ENCODE measurements at places on chromosomes 6 and 20.

DNA sequence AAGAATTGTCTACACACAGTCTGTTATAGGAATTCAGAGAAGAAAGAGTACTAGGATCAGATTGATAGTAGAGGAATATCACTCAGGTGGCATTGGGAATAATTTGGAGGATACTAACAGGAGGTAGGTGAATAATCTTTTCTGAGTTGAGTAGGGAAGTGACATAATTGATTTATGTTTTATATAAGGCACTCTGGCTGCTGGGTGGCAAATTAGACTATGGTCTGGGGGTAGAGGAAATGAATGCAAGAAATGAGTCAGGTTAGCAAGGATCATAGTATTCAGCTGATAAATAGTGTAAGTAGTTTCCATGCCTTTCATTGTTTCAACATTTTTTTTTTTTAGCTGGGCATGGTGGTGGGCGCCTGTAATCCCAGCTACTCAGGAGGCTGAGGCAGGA lies 113.3 kb downstream of the CDKAL1 start:
- no peak for DNase-seq

- no peak for DNase-seq
Observed at GRCh38 chr6:35475573-35475972, 7.4 kb downstream of the RPL10A start.

GRCh38 chr6:125512621-125513020 lies 210.9 kb upstream of the HDDC2 start:
- no peak for DNase-seq

GRCh38 chr6:56246881-56247653 lies at the start of gene COL21A1:
TSS of gene COL21A1 (minus strand) at chr6:56247580. CDS start at chr6:56182618, 64,962 bp downstream.
- DNase-seq = no peak

GRCh38 chr6:128519132-128519930 lies 1.1 kb downstream of the PTPRK start:
- peak; percentile 5 for DNase-seq

DNA sequence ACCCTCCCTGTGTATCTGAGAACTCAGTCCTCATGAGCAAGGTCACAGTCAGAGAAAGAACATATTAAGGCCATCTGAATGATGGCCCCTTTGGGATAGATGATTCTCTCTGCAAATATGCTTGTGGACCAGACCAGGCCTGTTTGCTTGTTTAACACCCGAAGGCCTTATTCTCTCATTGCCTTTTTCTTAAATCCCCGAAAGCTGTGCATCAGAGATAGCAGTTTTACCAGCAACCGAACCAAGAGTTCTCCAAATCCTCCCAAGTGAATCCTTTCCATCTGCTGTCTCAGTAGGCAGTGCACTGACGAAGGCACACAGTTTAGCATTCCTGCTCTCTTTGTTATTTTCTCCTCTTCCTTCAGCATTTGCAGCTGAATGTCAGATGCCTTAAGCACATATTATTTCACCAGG lies 79.8 kb downstream of the TRMT6 start:
- no peak for DNase-seq

DNA sequence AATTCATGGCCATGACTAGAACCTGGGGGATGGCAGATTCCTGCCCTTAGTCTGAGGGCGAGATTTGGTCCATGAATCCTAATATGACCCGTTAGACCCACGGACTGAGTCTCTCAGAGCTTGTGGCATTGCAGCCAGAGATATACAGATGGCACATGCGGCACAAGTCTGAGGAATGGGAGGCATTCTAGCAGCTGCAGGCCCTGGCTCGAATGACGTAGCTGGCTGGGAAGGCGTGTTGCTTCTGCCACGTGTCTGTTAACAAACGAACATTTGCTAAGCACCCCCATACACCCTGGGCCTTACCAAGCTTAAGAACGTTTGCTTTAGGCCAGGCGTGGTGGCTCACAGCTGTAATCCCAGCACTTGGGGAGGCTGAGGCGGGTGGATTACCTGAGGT lies 68.0 kb downstream of the CD164 start:
- no peak for DNase-seq

- DNase-seq = no peak
Observed at GRCh38 chr6:56835612-56836011, 119.3 kb upstream of the BEND6 start.

GRCh38 chr6:158622545-158623190 lies 21.9 kb downstream of the DYNLT1 start:
- DNase-seq = no peak

- no peak for DNase-seq
Observed at GRCh38 chr20:59182401-59183044, 18.9 kb downstream of the ZNF831 start.

DNA sequence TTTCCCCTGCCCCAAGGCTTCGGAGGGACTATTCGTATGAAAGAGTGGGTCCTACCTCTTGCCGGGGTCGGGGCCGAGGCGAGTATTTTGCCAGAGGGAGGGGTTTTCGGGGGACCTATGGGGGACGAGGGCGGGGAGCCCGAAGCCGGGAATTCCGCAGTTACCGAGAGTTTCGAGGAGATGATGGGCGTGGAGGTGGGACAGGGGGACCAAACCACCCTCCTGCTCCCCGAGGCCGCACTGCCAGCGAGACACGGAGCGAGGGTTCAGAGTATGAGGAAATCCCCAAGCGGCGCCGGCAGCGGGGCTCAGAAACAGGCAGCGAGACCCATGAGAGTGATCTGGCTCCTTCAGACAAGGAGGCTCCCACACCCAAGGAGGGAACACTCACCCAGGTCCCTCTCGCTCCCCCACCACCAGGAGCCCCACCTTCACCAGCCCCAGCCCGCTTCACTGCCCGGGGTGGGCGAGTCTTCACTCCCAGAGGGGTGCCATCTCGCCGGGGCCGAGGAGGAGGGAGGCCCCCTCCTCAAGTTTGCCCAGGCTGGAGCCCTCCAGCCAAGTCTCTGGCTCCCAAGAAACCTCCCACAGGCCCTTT lies 11.3 kb downstream of the PRRC2A start:
- no peak for DNase-seq

- no peak for DNase-seq
Observed at GRCh38 chr6:157999168-158000051, 17.7 kb downstream of the SYNJ2 start.

DNA sequence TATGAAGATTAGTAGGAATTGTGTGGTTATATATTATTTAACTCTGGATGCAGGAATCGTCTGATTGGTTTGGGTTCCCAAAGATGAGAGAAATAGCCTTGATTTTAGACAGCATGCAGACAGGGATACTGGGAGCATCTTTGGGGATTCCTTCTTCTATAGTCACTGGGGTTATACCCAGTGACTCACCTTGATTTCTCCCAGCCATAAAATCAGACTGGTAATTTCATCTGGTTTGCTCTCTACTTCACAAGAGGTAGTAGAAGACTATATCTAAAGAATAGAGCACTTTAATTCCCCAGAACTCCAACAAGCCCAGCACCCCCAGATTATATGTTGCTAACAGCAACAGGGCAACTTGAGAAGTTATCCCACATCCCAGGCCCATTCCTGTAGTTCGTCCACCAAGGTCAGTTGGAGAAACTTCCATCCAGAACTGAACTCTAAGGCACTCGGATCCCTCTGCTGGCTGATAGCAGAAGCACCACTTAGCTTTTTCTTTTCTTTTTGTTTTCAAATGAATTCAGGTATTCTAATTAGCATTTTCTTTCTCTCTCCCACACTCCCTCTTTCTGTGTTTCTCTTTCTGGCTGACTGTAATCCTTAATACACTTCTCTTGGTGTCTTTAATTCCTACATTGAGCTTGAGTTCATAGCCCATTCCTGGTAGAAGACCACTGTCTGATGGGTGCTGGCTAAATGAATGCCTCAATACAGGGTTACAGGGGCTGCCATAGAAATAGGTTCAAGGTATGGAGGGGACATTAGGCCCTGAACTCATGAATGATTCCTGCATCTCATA lies 20.4 kb upstream of the EFHC1 start:
- no peak for DNase-seq

DNA sequence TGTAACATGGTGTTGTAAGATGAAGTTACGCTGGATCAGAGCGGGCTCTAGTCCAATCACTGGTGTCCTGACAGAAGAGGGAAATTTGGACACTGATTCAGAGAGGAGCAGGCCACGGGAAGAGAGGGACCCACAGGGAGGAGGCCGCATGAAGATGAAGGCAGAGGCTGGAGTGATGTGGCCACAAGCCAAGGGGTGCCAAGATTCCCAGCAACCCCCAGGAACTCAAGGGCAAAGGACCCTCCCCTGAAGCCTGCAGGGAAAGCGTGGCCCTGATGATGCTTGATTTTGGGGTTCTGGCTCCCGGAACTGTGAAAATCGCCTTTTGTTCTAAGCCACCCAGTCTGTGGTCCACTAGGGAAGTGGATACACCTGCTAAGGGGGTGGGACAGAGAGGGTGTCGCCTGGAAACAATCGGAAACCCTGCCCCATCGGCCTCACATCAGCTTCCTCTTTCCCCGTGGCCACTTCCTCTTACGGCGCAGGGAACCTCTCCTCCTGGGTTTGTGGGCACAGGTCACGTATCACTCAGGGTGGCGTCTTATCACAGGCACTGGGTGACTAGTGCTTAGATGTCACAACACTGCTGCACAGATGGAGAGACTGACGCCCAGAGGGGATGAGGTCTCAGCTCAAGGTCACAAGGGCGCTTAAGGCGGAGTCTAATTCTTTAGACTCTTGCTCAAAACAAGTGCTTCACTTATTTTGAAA lies 58.0 kb downstream of the SULF2 start:
- peak; percentile 87 for DNase-seq

GRCh38 chr20:5267092-5267491 lies 49.7 kb downstream of the PROKR2 start:
- no peak for DNase-seq

DNA sequence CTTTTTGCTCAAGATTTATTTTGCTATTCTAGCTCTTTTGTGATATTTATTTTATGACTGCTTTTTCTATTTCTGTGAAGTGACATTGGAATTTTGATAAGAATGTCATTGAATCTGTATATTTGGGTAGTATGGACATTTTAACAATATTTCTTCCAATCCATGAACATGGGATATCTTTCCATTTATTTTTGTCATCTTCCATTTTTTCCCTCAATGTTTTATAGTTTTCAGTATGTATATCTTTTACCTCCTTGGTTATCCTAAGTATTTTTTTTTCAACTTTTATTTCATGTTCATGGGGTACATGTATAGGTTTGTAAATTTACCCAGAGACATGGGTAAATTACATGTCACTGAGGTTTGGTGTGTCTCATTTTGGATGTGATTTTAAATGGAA lies 74.1 kb upstream of the PREP start:
- no peak for DNase-seq

- no peak for DNase-seq
Observed at GRCh38 chr6:138159246-138159645, 2.5 kb upstream of the ARFGEF3 start.

DNA sequence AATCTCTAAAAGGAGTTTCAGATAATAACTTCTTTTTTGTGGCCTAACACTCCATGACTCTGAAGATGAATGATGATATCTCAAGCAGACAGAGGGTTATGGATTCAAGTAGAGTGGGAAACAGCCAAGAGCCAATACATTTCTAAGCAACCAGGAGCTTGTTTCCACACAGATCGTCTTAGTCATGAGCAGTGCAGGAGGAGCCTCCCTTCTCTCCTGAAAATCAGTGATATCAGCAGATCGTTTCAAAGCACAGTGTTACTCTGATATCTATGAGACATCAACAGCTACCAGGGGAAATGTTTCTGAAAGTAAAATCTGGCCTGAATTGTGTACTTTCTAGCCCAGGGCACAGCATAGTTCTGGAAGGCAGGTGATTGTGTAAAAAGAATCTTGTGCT lies 11.5 kb downstream of the ADGRG6 start:
- no peak for DNase-seq

DNA sequence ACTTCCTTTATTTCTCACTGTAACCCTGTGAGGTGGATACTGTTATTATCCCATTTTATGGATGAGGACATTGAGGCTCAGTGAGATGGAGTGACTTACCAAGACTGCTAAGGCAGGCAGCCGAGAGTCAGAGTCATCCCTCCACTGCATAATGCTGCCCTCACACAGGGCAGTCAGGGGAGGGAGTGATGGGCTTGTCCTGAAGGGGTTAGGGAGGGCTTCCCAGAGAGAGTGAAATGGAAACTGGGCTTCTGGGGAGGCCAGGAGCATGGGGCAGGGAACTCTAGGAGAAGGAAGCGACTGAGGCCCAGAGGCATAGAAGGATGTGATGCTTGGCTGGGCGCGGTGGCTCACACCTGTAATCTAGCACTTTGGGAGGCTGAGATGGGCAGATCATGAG lies 31.1 kb downstream of the TM9SF4 start:
- DNase-seq = no peak

DNA sequence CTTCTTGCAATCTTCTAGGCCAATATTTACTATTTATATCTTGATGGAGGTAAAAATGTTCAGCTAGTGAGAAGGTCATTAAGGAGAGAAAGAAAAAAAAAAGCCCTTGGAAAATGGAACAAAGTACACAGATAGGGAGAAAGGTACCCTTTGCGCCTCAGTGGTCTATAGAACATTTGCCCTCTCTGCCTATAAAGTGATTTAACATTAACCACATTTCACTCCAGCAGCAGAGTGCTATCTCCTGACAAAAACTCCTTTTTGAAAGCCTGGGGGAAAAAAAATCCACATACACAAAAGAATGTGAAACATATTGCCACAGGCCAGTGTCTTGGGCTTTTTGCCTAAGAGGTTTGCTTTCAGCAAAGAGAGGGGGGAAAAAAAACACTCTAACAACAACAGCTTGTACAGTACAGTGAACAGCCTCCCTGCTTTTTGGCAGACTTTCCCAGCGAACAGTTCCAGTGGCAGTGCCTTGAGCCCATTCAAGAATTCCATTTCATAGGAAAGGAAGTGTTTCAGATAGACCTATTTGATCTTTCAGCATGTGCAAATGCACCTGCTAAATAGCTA lies 695 bp downstream of the ARHGAP18 start:
- DNase-seq = no peak

DNA sequence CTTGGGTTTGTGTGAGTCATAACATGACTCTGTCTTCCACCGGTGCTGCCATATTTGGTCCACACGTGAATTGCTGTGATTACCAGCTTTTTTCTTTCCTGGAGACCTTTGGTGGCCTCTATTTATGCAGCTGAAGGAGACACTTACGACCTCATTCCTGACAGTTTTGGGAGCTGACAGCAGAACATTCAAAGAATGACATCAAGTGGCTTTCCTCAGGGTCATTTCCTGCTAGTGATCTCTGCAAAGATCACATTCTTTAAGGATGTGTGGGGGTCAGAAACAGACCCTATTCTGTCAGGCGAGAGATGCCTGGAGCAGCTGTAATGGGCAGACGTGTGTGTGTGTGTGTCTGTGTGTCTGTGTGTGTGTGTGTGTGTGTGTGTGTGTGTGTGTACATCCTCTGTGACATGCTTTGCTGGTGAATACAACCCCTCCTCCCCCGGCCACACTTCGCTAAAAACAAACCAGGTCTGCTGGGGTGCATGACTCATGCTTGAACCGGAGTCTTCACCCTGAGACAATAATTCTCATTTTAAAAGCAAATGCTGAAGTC lies 115.6 kb downstream of the TMEM170B start:
- DNase-seq = no peak

- no peak for DNase-seq
Observed at GRCh38 chr20:20173254-20173653, 120.9 kb downstream of the CFAP61 start.

GRCh38 chr6:157029980-157030690 lies 253.0 kb downstream of the ARID1B start:
- no peak for DNase-seq

- DNase-seq = no peak
Observed at GRCh38 chr6:18663011-18663410, 275.9 kb downstream of the RNF144B start.

- DNase-seq = no peak
Observed at GRCh38 chr20:25178563-25179438, 16.7 kb upstream of the ENTPD6 start.

GRCh38 chr6:25882051-25882496 lies 8.0 kb upstream of the SLC17A3 start:
- DNase-seq = no peak

GRCh38 chr6:35804996-35805736 lies at the start of gene LHFPL5:
TSS of gene LHFPL5 (plus strand) at chr6:35805352. CDS start at chr6:35805671, 319 bp downstream.
- DNase-seq = peak; percentile 4

GRCh38 chr6:39471954-39472659 lies 149.6 kb upstream of the KCNK16 start:
- no peak for DNase-seq
